ENCODE measurements at places on chromosomes 16 and 17.

GRCh38 chr17:38947189-38947588, 20.0 kb downstream of the FBXO47 start:
- no peak for DNase-seq

- no peak for DNase-seq
These were observed 2.6 kb downstream of the CTRB2 start for GRCh38 chr16:75204410-75204758.

DNA sequence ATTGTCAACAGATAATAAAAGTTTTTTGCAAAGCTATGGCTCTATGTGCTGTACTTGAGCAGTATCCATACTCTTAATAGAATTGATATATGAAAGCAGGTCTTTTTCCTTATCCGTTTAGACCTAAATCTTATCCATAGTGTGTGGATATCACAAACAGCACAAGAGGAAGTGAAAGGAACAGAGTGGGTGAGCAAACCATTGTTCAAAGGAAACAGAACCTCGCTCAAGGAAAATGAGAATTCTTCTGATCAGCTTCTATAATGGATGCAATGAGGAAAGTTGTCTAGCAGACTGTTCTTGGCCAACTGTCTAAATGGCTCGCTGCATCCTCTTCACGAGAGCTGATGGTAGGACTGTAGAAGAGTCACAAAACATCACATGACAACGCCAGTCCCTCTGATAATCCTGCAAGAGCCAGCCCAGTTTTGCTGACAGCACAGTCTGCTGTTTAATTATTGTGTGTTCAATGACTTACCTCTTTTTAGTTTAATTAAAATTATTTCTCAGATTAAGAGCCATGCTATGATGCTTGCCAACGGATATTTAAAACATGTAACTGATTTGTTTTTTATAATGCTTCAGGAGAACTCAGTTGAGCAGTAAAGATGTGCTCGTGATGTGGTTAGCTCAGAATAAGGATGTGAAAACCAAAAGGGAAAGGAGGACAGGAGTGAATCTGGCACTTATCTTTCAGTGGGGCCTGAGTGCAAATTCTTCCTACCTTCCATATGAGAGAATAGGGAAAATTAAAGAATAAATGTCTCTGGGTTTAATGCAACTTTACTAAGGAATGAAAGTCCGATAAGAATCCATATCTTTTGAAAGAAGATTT, 38.5 kb downstream of the WWOX start:
- no peak for DNase-seq

GRCh38 chr16:20610211-20610891, 34.2 kb upstream of the ACSM2B start:
- no peak for DNase-seq

Measured in activated T-cell treated with anti-CD3 and anti-CD28 coated beads for 4 hours (primary cell).